ENCODE measurements at places on chromosomes 1 and 21.

DNA sequence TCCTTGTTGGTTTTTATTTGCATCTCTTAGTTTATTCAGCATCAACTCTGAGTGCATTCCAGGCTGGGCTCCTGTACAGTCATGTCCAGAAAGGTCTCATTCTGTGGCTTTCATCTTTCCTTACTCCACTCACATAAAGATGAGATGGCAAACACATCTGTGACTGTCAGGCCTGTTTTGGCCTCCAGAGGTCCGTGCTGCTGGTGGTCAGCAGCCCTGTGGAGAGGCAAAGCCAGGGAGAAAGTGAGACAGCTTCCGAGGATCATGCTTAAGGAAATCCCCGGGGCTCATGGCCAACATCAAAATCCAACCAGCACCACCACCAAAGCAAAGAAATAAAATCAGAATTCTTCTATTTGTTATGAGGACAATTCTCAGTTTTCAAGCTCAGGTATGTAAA is 96.1 kb upstream of the HIVEP3 start:
- no peak for DNase-seq

DNA sequence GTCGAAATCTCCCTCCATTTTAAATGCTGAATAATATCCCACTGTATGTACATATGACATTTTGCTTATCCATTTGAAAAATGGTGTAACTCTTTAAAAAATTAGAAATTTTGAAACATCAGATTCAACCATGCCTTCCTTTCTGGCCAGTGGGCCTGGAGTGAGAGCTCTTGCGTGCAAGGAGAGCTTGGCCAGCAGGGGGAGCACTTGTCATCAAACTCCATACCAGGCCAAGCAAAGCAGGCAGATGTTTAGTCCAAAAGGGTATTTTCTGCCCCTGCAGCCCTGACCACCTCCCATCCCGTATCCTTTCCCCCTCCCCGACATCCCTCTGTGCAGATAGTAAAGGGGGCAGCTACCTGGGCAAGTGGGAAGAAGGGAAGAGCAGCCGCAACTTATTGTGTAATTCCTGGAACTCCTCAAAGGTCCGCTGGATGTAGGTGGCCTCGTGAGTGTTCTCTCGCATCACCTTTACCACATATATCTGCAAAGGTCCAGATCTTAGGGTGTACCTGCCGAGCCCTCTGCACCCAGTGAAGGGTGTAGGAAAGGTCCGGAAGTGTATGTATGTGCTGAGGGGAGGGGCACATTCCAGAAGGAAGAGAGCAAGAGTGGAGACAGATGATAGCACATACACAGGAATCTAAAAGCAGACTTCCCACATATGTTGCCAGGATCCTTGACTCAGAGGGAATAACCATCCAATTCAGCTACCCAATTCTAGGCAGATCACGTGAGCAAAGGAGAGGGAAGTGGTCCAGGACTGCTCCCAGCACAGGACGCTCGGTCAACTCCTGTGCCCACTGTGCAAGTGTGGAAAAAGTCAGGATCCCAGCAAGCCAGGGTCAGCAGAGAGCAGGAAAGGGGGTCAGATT is 19.9 kb upstream of the PPP1R15B start:
- no peak for DNase-seq

- DNase-seq: no peak
Observed at GRCh38 chr1:29236712-29237128, 398 bp downstream of the PTPRU start.

GRCh38 chr1:156440654-156441437 is 59.7 kb downstream of the MEF2D start:
- no peak for DNase-seq

DNA sequence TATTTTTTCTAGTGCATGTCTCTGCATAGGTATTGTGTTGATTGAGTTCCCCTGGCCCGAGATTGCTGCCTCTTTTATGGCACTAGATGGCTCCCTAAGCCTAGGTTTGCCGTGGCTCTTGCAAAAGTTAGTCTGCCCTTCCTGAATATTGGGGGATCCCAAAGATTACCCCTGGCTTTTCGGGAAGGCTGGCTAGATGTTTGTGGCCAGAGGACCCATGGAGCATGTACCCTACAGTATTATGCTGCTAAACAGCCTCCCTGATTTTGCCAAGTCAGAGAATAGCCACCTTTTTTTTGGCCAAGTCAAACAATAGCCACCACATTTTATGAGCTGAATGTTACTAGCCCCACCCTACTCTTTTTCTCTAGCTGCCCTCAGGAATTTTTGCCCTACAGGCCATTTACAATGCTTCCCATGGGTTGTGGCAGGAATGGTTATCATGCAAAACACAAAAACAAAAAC is 343.2 kb downstream of the OLFM3 start:
- DNase-seq: no peak

GRCh38 chr1:172609528-172609927 is 49.4 kb upstream of the FASLG start:
- DNase-seq: no peak

DNA sequence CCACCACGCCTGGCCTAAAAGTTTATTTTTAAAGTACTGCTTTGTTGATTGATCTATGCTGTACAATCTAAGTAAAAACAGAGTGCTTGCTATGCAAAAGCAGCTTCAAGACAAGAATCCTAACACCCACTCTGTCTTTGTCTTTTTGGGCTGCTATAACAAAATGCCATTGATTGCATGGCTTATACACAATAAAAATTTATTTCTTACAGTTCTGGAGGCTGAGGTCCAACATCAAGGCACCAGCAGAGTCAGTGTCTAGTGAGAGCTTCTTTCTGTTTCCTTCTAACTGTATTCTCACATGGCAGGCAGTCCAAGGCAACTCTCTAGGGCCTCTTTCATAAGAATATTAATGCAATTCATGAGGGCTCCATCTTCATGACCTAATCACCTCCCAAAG is 63.6 kb upstream of the GJA5 start:
- no peak for DNase-seq

GRCh38 chr1:45275054-45275453 is 51.6 kb upstream of the HPDL start:
- no peak for DNase-seq

DNA sequence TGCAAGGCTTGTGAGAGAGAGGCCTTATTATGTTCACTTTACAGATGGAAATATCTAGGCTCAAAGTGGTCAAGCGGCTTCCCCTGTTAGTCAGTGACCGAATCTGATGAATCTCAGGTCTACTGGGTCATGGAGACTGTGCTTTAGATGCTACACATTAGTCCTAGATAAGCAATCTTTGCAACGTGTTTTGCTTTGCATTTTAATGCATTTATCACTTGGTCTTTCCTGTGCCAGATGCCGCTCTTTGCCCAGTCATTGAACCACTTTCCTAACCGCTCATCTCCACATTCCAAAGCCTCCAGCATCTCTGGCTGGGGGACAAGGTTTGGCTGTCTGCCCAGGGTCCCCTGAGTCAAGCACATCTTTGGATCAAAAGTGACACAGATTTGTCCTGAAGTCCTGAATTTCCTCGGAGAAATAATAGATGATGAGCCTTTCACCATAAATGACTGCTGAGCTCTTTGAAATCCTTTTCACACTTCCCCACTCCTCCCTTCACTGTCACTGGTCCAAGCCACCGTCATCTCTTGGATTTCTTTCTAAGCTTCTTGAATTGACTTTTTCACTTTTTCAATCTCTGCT is 96.0 kb upstream of the USP24 start:
- no peak for DNase-seq

DNA sequence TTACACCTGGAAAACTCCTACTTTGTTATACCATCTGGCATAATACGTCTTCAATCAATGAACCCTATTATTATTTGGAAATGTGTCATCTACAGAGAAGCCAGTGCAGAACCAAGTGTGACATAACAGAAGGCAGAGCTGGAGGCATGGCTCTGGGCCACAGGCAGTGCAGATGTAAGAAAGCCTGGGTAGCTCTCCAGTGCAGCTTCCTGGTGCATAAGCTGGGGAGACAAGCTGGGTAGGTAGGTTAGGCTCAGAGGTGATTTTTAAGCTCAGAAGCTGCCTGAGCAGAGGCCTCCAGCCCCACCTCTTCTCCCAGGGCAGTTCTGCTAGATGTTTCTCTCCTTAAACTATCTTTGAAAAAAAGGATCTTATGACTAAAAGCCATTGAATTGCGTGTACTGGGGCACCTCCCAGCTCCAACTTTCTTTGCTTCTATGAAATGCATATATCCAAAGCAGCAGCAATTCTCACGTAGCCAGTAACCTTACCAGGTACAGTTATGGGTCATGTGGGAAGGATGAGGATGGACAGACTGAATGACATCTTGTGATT is 30.7 kb downstream of the AKNAD1 start:
- no peak for DNase-seq

GRCh38 chr1:231699784-231700183 is 73.2 kb downstream of the DISC1 start:
- DNase-seq: no peak

GRCh38 chr1:181159451-181160140 is 71.1 kb downstream of the IER5 start:
- DNase-seq: no peak

DNA sequence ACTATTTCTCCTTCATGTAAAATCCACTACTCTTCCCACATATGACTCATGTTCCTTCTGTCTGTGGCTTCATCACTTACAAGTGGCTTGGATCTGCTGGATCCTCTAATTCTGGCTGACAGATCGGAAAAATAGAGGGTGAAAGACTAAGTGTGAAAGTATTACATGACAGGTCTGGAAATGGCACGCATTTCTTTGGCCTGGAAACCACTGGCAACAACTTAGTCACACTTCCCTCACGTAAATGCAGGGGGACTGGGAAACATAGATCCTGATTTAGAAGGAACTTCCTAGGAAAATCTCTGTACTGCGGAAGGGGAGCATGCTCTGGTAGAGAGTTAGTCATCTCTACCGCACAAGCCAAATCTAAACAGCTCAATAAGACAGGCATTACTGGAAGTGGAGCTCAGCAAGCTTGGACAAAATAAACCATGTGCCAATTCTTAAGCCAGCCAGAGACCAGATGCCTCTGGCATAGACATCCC is 305.4 kb upstream of the PTBP2 start:
- DNase-seq: no peak

GRCh38 chr1:70779571-70779970 is 268.0 kb downstream of the PTGER3 start:
- DNase-seq: no peak

DNA sequence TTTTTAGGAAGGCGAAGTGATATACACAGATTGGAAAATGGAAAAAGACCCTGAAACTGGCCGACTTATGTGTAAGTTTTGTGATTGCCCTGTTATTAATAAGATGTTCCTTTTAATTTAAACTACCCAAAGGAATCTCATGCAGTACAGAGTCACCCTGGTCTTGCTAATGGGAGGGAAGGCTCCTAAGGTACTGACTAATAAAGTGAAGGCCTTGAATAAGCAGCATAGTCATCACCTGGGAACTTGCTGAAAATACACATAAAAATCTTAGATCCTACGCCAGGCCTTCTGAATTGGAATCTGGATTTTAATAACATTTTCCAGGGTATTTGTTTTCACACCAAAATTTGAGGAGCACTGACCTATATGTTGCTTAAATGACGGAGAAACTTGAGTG is 73.4 kb upstream of the MCOLN3 start:
- DNase-seq: no peak

GRCh38 chr1:110242062-110242461 is 31.9 kb downstream of the KCNC4 start:
- no peak for DNase-seq

- DNase-seq: no peak
Observed at GRCh38 chr1:36479505-36480051, 3.1 kb downstream of the CSF3R start.

GRCh38 chr21:28126521-28127174 is 866.0 kb downstream of the LTN1 start:
- DNase-seq: no peak

DNA sequence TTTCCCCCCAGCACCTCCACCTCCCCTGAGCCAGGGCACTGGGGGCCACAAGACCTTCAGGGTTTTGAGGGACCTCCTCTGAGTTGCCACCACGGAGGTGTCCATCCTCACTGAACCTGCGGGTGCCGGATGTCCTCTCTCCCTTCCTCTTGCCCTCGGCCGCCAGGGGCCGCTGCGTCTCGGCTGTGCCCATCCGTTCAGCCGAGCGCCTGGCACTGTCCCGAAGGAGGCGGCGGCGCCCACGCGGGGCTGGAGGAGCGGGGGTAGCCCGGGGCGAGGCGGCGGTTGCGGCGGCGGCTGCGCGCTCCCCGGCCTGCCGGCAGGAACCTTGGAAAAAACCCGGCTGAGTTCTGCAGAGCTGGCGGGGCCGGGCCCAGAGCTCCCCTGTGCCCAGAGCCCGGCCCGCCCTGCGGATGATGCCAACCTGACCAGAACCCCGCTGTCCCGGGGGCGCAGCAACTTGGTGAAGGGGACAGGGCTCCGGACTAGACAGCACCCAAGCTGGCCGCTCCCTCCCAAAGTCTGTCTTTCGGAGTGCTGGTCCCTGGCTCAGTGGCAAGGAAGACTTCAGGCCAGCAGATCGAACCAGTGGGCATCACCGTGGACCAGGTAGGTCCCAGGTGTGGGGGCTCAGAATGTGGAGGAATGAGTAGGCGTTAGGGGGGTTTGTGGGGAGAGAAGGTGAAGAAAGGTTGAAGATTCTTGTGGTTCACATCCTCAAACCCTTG is 3.7 kb upstream of the PPM1J start:
- no peak for DNase-seq

- DNase-seq: no peak
Observed at GRCh38 chr21:31255036-31255435, 89.0 kb downstream of the TIAM1 start.

DNA sequence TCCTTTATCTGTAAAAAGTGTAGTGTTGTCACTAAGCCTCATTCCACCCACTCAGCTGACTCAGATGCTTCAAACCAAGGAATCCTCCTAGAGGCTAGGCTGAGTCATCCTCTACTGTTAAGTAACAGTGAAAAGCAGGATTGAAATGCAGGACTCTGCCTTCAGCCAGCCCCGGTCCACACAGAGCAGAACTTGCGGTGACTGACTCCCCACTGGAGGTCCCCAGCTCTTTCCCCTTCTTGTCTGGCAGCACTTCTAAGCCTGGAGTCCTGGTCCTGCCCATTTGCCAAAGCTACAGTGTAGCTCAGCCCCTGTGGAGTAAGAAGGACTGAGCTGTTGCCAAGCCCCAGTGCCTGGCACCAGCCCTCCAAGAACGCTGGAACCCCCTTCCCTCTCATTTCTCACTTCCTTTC is 1.7 kb downstream of the RAB7B start:
- peak; percentile 87 for DNase-seq

- DNase-seq: no peak
Observed at GRCh38 chr21:32215306-32215685, 63.6 kb downstream of the MIS18A start.

GRCh38 chr1:77857552-77857951 is 30.9 kb upstream of the NEXN start:
- DNase-seq: no peak

- DNase-seq: no peak
Observed at GRCh38 chr1:192436441-192437078, 119.8 kb downstream of the RGS21 start.

DNA sequence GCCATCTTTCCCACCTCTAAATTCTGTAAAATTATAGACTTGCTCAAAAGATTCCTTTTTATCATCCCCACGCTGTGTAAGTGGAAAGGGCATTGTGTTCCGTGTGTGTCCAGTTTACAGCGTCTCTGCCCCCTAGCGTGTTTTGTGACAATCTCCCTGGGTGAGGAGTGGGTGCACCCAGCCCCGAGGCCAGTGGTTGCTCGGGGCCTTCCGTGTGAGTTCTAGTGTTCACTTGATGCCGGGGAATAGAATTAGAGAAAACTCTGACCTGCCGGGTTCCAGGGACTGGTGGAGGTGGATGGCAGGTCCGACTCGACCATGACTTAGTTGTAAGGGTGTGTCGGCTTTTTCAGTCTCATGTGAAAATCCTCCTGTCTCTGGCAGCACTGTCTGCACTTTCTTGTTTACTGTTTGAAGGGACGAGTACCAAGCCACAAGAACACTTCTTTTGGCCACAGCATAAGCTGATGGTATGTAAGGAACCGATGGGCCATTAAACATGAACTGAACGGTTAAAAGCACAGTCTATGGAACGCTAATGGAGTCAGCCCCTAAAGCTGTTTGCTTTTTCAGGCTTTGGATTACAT is 61.9 kb downstream of the POFUT2 start:
- no peak for DNase-seq

Data from SIG-M5 (cell line).